ENCODE measurements at places on chromosomes 5 and 9.

DNA sequence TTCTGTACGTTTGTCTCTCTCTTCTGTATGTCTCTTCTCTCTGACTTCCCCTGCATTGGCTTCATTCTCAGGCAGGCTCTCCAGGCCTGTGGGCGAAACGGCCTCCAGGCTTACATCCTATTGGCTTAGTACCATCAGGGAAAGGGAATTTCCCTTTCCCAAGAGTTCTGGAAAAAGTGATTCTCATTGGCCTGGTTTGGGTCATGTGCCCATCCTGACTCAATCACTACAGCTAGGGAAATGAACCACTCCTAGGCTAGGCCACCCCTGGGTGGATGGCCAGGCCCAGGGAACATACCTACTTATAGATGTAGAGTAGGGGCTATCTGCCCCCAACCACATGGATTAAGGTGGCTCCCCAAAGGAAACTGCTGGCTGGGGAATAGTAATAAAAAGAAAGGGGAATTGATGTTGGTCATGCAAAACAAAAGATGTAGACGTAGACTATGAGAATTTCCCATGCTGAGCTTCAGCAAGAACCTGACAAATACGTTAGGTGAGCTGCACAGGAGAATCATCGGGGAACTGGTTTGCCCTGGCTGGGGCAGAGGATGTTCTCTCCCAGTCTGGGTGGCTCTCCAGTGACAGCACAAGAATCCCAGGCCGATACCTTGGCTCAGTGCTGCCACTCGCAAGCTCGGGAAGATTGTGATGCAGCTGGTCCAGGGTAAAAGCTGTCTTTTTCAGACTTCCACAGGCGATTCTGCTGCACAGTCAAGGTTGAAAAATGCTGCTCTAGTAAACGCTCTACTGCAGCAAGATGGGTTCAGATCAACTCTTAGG is 3.7 kb upstream of the EGR1 start:
- no peak for DNase-seq

GRCh38 chr9:71472400-71472799 is 295.9 kb downstream of the CEMIP2 start:
- no peak for DNase-seq

GRCh38 chr5:135729321-135729786 is 105.1 kb upstream of the SLC25A48 start:
- DNase-seq, result no peak

GRCh38 chr5:68250661-68251298 is 35.2 kb downstream of the PIK3R1 start:
- DNase-seq, result no peak

DNA sequence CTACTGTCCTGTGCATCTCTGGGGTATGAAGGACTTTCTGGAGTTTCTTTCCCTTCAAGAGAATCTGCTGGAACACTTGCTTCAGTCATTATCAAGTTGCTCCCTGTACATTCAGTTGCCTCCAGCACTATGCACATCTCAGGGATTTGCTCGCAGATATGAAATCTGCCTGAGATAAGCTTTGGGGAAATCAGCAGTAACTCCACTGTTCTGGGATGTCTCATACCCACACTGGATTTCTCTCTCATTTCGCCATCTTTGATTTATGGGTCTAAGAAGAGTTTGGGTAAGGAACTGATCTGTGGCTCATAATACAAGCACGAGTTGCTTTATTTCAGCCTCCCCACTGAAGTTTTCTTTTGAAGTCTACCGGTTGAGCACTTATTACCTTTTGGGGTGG is 585.6 kb downstream of the PSAT1 start:
- no peak for DNase-seq

DNA sequence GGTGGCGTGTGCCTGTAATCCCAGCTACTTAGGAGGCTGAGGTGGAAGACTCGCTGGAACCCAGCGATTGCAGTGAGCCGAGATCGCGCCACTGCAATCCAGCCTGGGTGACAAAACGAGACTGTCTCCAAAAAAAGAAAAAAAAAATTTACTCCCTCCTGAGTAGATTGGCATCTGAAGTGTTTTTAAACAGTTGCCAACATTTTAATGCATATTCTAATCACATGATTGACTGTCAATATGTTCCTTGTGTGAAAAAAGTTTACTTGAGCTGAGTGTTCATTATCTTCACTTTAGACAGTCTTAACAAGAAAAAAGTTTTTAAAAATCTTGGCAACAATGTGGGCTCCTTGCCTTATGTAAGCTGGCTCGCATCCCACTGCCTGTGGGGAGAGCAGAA is 53.8 kb downstream of the AGXT2 start:
- no peak for DNase-seq

DNA sequence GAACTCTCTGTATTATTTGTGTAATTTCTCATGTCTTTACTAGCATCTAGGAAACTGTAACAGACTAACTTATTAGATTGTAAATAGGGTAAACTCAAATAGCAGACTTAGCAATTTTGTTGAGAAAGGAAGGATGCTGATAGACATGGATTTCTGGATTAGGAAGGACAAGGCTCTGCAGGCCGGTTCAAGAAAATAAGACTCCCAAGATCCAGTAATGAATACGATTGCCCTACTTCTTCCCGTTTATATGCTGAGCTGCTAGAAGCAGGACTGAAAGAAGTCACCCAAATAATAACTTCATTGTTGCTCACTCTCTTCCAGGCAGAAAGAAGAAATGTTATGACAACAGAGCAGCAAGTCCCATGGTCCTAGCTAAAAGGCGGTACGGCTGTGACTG is 22.8 kb upstream of the C9orf40 start:
- no peak for DNase-seq

DNA sequence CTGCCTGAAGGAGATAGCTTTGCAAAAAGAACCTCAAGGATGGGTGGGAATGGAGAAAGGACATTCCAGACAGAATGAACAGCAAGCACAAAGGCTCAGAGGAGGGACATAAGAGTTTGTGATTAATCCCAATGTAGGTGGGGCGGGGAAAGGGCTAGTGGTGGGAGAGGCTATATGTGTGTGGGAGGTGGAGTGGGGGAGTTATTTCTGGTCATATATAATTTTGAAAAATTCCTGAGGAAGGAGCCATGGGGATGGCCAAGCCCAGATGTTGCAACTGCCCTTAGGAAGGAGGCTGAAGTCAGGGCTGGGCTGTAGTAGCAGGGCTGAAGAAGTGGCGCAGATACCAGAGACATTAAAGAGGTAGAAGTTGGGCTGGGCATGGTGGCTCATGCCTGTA is 13.4 kb upstream of the CCL27 start:
- no peak for DNase-seq

All from DMS79 (cell line).